CD4-positive, alpha-beta T cell treated with Interleukin-6 for 4 hours (primary cell): ENCODE measurements at places on chromosomes 7 and 10.

DNA sequence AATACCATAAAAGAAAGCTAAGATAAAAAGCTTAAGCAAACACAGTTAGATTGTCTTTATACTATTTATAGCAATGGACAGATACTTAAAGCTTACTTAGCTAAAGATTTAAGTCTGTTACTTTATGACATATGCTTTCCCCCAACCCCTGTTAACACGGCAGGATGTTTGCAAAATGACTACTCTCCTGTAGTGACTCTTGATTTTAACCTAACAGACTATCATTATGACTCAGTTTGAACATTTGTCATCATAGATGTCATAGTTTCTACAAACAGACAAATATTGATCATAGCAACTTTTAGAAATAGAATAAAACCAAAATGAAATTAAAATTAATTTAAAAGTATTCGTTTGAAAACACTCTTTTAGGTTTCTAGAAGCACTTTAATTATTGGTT, 7.8 kb upstream of the COMMD3 start:
- DNase-seq: no peak

DNA sequence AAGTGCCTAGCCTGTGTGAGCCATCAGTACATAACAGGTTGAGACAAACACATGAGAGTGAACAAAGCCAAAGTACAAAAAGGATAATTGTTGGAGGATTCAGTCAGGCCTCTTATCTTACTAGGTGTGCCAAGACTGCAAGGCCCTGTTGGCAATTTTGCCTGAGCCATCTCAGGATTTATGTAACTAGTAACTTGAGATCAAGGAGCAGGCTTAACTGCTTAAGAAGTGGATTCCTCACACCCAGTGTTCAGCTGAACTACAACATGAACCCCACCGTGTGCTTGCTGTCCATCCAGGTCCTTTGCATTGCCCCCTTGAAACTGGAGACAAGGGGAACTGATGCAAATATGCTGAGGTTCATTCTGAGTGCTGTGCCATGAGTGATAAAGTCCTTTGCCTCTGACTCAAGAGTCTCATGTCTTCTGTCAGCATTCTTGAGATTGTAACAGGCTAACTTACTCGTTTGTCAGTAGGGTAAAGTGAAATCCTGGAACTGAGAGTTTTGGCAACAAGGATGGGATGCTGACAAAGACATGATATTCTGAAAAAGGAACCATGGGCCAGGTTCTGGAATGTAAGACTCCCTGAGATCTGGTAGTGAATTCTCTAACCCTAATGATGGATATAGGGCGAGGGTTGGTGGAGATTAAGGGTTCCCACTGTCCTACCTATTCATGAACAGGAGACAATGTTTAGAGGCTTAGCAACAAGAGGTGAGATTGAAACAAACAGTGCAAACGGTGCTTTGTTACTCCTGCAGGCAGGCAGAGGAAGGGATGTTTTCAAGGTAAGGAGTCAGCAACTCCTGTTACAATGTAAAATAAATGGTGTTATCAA, 44.1 kb upstream of the GATAD1 start:
- DNase-seq: no peak

DNA sequence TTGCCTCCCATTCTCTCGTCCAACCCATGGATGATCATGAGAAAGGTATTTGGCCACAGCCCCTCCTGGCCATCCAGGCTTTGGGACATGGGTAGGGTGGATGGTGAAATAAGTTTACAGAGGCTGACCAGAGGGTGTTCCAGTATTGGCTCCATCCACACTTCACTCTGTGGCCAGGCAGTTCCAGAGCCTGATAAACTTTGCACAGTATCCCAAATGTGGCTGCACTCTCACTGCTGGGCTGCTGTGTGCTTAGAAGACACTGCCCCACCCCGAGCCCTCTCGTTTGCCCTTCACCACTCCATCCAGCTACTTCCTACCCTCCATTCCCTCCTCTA, 72.0 kb upstream of the ZMIZ1 start:
- no peak for DNase-seq

GRCh38 chr7:121103579-121103978, 115.1 kb downstream of the CPED1 start:
- no peak for DNase-seq

DNA sequence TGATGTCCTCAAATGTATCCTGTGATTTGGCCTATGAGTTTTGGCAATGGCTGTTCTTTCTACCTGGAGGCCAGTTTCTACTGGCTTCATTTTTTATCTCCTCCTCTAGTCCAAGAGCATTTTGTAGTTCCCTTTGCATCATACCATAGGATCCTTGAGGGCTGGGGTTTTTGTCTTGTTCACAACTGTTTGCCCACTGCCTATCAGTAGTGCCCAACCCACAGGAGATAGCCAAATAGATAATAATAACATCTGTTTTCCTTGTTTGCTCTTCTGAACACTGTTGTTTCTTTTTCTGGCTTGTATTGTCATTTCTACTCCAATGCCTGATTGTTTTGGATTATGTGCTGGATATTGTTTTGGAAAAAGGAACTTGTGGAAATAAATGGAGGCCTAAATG, 3.4 kb downstream of the CDK1 start:
- no peak for DNase-seq

GRCh38 chr7:35038354-35038753, 1.1 kb upstream of the DPY19L1 start:
- no peak for DNase-seq

- no peak for DNase-seq
Measured at GRCh38 chr10:5944389-5945189, 32.8 kb downstream of the IL15RA start.

DNA sequence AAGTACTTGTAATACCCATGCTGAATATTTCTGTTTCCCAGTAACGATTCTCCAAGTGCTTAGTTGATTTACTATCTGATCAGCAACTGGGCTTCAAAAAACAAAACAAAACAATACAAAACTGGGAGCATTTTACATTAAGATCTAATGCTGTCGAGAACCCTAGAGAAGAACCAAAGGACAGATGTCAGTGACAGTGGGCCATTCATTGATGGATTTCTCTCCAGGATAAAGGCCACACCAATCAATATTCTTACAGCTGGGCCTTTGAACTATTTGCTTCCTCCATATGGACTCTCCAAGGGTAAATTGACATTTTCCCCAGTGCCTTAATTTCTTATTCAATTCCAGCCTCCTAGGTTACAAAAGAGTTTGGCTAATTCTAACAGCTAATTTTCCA, 217.5 kb downstream of the ADAM12 start:
- DNase-seq: no peak

DNA sequence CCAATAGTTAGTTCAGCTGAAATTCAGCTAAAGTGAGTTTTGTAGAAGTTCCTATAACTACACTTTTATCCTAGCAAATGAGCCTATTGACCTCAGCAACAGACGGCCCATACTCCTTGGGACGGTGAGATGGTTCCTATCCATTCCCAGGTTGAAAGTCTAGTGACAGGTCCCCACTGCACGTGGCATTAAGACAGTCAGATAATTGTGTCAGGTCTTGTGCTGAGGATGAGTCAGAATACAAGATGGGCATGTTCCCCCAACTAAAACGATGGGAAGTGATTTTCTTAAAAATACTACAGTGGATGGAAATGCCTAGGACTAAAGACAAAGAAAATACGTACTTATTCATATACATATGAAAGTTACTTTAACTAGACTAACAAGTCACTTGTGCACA, 2.1 kb downstream of the CAV1 start:
- DNase-seq: no peak

GRCh38 chr7:734808-735207, 7.7 kb upstream of the PRKAR1B start:
- DNase-seq: no peak

DNA sequence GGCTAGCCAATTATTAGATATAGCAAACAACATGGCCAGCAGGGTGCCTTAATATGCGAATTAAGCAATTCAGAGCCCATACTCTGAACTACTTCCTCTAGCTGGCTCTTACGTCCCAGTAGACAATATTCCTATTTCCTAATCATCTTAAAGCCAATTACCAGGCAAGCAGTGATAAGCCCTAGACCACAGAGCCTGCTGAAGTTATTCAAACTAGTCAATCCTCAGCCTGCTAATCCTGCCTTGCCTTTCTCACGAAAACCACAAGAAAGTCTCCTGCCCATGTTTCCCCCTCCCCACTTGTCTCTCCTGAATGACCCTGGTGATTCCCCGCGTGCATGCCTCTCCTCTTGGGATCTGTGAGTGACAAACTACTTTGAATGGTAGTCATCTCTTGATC, 86.8 kb upstream of the CACNA2D1 start:
- DNase-seq: no peak

DNA sequence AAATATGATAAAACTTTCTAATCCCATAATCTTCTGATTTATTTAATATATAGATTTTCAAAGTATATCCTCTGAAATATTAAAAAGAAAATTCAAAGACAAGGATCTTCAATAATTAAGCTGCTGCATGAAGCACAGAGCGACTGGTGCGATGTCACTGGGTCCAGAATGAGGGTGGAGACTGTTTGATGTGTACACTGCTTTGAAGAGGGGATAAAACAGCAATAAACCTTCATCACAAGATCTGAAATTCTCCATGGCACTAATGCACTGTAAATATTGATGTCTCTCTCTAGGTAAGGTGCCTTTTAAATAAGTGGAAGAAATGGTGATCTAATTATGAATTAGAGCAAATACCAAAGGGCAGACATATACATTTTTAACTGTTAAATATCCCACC, 337.8 kb downstream of the PARD3 start:
- DNase-seq: no peak

DNA sequence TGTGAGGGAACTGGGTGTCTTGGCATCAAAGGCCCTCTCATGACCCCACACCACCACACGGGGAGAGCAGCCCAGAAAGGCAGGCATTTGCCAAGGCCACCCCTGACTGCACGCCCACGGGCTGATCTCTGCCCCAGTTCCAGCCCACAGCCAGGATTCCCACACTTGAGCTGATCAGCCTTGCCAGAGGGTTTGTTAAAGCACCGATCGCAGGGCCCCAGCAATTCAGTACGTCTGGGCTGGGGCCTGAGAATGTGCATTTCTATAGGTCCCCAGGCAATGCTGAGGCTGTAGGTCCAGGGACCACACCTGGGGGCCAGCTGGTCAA, 103.9 kb downstream of the TNS3 start:
- no peak for DNase-seq

DNA sequence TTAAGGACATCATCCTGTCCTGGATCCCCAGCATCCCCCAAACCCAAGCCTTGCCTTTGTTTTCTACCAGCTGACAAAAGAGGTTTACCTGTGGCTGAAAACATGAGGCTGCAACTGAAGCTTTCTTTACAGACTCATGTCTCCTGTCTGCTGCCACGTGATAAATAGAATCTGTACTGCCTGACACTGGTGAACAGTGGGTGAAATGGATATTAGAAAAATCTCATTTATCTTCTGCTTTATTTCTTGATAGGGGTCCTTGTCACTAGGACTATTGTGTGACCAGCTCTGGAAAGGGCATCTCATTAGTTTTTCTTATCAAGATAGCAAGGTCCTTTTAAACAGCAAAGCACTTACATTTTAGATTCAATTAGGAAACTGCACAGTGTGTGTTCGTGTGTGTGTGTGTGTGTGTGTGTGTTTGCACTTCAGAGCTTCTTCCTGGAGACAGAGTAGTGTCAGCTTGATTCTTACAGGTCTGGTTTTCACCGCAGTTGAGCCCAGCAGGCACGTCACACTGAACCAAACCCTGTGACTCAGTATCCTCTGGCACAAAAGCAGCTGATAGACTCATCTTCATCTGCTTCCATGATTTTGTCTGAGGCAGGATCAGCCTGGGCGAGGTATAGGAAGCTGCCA, 373.5 kb upstream of the CELF2 start:
- DNase-seq: no peak

GRCh38 chr7:83119494-83119893, 43.2 kb downstream of the PCLO start:
- DNase-seq: no peak

DNA sequence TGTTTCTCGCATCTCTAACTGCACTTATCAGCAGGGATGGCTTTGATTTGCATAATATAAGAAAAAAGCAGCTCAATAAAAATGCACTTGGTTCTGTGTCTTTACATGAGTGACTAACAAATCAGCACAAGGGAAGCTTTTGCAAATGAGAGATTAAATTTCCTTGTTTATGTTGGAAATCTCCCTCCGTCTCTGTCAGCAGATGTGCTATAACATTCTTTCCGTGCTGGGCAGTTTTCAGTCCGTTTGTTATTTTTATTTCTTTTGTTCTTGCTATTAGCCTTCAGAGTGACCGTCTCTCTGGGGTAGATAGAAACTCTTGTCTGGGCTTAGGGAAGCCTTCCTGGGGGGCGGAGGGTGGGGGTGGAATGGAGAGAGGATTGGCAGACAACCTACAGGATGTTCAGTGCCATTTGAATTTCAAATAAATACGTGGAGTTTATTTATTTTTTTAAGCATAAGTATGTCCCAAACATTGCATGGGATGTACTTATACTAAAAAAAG, 96.0 kb downstream of the GATA3 start:
- no peak for DNase-seq

DNA sequence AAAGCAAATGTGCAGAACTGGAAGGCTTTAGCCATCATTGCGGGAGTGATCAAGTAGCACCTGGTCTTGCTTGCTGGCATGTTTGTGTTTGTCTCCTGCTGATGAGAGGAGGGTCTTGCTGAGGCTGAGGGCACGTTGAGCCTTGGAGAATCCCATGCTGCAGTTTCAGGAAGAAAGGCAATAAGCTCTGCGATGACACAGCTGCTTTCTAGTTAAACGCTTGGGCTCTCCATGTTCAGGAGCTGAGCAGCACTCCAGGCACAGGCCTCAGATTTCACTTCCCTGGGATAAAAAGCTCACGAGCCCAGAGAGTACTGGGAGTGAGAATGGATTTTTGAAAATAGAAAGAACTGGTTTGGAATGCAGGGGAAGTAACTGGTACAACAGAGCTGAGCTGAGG, 100.8 kb downstream of the LRRC18 start:
- DNase-seq: no peak

DNA sequence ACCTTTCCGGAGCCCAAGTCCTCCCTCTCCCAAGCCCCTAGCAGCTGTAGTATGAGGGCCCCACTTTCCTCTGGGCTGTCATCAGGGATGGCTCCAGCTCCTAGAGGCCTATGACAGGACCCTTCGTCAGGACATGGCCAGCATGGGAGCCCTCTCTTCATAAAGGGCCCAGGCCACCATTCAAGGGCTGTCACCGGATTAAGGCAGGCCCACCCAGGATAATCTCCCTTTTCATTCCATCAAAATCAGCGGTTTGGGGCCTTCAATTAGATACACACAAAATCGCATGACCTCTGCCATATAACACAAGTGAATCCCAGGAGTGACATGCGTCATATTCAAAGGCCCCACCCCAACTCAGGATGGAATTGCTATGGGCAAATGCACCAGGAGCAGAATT, 12.2 kb upstream of the GDF10 start:
- DNase-seq: no peak
